Stimulated activated CD4-positive, alpha-beta T cell treated with anti-CD3 and anti-CD28 coated beads, Interleukin-2, amount 100 ng/mL, for 24 hours (primary cell): ENCODE measurements at places on chromosomes 4 and X.

DNA sequence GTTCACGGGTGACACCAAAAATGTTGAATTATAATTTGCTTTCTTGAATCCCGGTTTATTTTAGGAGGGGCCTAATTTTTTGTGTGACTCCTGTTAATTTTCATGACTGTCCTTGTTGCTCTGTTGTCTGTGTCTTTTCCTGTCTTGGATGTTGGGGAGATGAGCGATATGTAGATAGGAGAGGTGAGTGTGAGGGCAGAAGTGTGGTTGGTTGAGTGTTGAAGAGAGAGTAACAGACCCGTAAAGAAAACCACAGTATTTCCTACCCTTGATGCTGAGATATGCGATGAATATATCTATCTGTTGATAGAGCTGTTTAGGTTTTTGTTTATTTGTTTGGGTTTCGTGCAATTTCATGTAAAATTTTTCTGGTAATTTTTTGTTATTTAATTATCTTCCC, 70.5 kb downstream of the CPE start:
- no peak for DNase-seq

DNA sequence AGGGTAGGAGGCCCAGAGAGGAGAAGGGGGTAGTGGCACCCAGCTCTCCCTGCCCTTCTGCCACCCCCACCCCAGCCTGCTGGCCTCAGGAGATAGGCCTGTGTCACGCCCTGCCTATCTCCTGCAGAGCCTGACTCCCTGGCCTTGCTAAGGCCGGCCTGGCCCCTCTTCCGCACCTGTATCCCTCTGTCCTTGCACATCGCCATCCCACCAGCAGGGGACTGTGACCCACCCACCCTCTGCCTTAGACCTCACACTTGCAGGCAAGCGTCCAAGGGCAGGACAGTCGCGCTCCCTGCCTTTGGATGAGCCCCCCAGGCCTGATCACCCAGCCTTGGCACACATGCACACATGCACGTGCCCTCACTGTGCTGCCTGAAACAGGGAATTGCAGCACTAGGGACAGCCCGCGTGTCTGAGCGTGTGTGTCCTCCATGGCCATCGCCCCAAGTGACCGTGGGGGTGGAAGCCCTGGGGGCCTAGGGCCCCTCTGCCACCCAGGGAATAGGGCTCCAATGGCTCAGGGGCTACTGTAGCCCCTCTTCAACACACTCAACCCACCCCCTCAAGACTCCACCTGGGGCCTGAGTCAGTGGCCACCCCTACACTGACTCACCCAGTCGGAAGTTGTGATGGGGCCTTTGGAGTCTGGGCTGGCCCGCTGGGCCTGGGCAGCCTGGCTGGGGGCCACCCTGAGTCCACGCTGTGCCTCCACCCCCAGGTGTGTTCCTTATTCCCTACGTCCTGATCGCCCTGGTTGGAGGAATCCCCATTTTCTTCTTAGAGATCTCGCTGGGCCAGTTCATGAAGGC, 2.1 kb downstream of the SLC6A8 start:
- no peak for DNase-seq

DNA sequence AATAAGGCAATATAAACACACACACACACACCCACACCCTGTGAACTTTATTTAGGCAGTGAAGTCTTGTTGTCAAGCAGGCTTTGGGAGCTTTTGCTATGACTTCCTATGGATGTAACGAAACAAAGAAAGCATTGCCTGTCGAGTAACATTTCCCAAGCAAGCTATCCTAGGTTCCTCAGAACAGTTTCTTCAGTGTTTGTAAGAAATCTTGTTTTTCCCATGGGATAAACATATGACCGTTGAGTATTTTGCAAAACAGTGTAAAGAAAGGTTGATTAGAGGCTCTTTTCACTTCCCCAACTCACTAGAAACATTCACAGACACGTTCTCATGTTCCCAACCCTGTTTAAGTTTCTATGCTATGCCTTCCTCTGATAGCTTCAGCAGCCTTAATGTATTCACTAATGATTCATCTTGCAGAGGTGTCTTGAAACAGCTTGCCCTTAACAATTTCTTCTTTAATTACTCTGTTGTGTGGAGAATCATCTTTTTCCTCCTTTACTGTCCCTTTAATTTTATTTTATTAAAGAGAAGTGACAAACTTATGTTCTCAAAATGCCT, 1947.1 kb upstream of the TENM3 start:
- no peak for DNase-seq

- DNase-seq: no peak
Observed at GRCh38 chr4:139242511-139243051, 37.4 kb downstream of the MGARP start.

DNA sequence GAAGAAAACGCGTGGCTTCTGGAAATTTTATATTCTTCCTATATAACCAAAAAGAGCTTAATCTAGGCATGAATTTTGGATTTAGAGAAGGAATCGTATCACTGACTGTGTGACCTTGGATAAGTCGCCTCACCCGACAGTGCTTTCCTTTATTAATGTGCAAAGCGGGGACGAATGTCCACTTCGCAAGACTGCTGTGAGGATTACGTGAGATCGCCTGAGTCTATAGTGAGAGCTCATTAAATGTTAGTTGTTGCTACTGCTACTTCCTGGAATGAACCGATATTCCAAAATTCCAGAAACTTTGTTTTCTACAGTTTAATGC, 448 bp upstream of the TBC1D8B start:
- DNase-seq: no peak

- DNase-seq: no peak
Observed at GRCh38 chr4:5955201-5955821, 62.4 kb upstream of the CRMP1 start.

GRCh38 chr4:107913283-107913899, 18.0 kb upstream of the CYP2U1 start:
- peak; percentile 29 for DNase-seq

DNA sequence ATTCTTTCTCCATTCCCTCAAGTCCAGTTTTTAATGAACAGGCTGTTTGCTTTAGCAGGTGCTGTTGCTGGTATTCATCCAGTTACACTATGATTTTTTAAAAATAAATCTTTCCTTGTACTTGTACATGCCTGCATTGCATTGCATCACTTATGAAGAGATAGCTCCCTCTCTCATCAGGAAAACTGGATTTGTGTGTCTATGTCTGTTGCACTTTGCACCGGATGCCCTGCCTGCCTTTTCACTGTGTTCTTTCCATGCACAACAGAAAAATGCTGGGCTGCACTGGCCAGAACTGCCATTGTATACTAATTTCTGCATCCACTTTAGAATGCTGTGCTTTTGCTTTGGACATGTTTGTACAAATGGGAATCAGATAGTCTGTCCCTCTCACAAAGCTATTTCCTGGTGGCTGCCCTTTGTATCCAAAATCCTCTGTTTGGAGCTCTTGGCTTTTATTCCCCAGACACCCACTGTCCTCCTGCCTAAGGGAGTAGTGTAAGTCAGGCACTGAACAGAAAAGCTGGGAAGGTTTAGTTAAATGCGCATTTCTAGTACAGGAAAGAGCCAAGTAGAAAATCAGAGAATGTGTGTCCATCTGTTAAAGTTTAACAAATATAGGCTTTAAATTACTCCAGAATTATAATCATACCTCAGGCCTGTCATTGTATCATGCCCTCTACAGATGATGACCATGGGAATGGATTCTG, 119.1 kb downstream of the MBNL3 start:
- no peak for DNase-seq

GRCh38 chr4:74266081-74266480, 42.2 kb upstream of the EPGN start:
- DNase-seq: no peak

DNA sequence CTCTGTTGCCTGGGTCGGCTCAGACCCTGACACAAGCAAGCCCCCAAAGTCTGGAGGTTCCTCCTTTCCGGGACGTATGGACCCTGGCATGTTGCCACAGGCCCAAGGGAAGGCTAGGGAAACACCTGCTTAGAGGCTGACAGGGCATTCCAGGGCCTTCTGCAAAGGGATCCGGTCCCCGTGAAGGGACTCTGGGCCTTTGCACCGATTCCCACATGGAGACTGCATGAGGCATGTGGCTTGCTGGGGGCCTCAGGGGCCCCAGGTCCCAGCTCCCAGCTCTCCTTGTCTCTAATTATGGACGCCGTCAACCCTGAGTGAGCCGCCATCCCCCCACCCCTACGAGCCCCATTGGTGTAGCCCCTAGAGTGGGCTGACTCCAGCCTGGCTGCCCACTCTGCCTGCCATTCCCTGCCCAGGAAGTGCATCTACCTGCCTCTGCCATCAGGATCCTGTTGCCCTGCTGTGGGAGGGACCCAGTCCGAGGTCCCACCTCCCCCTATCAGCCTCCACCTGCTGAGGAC, 4.2 kb upstream of the RGS12 start:
- DNase-seq: no peak

- DNase-seq: no peak
Observed at GRCh38 chr4:128221586-128221985, 66.0 kb downstream of the PGRMC2 start.

GRCh38 chr4:46979283-46979682, 14.1 kb downstream of the GABRA4 start:
- DNase-seq: no peak

GRCh38 chrX:77293331-77293995, 153.7 kb upstream of the FGF16 start:
- no peak for DNase-seq

DNA sequence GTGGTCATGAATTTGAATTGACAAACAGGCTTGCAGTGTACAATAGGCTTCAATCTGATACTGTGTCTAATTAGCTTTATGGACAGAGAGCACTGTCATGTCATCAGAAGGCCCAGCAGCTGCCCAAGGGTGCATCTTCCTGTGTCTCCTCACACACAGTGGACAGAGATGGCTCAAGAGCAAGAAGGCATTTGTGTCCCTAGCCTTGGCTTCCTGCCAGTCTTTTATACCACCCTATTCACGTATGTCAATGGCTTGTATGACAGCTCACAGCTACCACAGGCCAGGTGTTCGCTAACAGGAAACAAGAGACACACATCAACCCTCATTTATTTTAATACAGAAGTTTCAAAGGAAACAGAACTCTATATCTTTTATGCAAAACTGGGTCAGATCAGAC, 874.0 kb upstream of the AGA start:
- DNase-seq: no peak

DNA sequence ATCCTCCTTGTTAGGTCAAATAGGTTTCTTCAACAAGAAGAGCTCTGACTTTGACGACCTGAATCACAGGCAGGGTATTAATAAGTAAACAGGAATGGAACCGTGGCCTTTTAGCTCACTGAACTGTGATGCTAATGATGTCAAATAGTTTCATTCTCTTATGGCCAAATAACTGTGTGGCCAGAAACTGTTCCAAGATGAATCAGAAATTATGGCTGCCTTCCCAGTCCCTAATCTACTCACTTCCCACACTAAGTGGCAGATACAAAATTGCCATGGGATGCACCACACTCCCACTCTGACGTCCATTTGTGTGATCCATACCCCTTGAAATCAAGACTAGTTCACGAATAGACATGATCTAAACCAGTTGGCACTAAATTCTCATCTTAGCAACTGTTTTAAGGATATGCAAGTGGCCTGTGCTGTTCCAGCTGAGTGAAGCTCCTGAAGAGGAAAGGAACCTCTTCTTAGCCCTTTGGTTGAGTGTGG, 455.4 kb downstream of the IL15 start:
- no peak for DNase-seq

DNA sequence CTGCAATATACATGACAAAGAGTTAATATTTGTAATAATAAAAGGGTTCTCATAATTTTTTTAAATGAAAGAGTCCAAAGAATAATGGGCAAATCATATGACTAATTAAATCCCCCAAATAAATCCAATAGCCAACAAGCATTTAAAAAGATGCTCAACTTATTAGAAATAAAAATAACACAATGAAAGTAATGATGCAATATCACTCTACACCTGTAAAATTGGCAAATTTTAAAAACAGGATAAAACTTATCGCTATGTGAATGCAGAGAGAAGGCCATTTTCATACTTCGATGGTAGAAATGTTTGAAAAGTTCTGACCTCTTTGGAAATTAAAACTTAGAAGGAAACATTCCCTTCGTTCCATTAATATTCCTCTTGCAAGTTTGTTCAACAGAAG, 1.9 kb downstream of the F8 start:
- no peak for DNase-seq

- no peak for DNase-seq
Observed at GRCh38 chr4:19776929-19777328, 474.8 kb upstream of the SLIT2 start.

- DNase-seq: no peak
Observed at GRCh38 chr4:26441102-26441501, 49.2 kb downstream of the CCKAR start.

DNA sequence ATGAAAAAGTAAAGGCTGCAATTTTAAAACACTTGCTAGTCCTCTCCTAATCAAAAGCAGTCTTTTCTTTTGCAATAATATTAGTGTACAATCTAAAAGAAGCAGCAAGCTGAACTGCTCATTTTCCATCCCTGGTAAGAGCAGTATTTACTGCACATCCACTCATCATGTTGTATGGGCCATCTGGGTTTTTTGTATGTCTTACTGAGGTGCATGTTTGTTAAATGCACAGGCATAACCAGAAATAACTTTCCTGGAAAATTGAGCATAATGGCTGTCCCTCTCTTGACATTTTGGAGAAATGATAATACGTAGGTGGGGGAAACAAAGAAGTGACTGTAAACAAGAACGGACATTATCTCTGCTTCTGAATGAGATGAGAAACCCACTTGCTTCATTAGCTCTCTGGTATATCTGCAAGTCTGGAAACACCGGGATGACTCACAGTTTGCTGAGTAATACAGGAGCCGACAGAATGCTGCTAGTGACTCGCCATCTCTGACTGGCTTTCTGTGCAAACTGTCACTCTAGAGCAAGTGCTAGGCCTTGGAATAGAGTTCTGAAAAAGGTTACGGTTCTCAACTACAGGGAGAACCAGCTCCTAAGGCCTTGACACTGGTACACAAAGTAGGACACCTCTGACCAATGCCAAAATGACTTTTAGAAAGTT, 85.7 kb upstream of the MTM1 start:
- peak; percentile 43 for DNase-seq

- no peak for DNase-seq
Observed at GRCh38 chr4:101309925-101310324, 37.4 kb downstream of the PPP3CA start.

DNA sequence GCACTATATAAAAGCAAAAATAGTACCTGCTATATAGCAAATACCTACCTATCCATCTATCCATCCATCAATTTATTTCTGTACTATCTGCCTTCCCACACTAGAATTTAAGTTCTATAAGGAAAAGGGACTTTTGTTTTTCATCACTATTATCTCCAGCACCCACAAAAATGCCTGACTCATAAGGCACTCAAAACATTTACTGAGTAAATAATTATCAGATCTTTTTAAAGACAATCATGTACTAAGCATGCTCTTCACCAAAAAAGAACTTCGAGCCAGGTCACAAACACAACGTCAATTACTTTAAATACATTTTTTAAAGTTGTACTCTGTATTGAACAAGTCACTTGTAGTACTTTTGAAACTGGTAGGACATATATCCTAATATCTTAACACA, 119.9 kb downstream of the FBXW7 start:
- no peak for DNase-seq

GRCh38 chr4:146833530-146833929, 112.1 kb downstream of the TTC29 start:
- DNase-seq: no peak

DNA sequence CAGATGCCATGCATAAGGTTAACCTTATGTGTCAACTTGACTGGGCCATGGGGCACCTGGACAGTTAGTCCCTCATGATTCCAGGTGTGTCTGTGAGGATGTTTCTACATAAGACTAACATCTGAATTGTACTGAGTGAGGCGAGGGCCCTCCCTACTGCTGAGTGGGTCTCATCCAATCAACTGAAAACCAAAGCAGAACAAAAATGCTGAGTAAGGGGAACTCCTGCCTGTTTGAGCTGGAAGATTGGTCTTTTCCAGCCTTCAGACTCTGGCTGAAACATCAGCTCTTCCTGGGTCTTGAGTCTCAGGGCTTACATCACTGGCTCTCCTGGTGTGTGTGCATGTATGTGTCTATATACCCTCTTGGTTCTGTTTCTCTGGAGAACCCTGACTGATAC, 13.8 kb downstream of the NELFA start:
- DNase-seq: no peak
